ENCODE measurements at places on chromosomes 16 and 17. TPM values are rescaled to one million over a fixed set of nuclear protein-coding genes. Genes with fewer than 3 reads are reported as not detected.

- no peak overlapping the region for H3K4me3 ChIP-seq
- H3K4me1 ChIP-seq: peaks cover 11% of the 10 kb centered on the region
- H3K36me3 ChIP-seq: peaks cover 25% of the 10 kb centered on the region
- DNase-seq: no peak
- no peak overlapping the region for H3K27ac ChIP-seq
These were observed 46.7 kb downstream of the USP32 start for GRCh38 chr17:60345233-60345632.

DNA sequence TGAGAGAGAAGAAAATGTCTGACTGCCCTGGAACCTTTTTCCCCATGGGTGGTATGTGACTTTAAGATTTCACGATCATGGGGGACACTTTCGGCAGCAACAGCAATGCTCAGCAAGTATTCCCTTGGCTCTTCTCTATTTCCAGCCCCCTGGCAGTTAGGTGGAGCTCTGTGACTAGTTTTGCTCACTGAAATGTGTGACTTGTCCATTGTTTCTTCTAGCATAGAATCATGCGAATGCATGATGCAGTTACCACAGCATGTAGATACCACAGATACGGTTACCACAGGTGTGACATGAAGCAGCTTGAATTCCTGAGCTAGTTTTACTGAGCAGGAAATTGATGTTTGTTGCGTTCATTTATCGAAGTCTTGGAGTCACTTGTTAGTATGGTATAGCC is 1034.5 kb upstream of the EEF2KMT start:
- H3K27me3 ChIP-seq: peaks cover 4% of the 10 kb centered on the region
- H3K27ac ChIP-seq: no peak overlapping the region
- H3K4me3 ChIP-seq: no peak overlapping the region

GRCh38 chr17:45325810-45326209 is 9.0 kb upstream of the MAP3K14 start:
- H3K27me3 ChIP-seq: peaks cover 2% of the 10 kb centered on the region
- H3K27ac ChIP-seq: no peak overlapping the region
- H3K4me3 ChIP-seq: no peak overlapping the region
- peaks cover 11% of the 10 kb centered on the region for H3K4me1 ChIP-seq
- no peak for DNase-seq

DNA sequence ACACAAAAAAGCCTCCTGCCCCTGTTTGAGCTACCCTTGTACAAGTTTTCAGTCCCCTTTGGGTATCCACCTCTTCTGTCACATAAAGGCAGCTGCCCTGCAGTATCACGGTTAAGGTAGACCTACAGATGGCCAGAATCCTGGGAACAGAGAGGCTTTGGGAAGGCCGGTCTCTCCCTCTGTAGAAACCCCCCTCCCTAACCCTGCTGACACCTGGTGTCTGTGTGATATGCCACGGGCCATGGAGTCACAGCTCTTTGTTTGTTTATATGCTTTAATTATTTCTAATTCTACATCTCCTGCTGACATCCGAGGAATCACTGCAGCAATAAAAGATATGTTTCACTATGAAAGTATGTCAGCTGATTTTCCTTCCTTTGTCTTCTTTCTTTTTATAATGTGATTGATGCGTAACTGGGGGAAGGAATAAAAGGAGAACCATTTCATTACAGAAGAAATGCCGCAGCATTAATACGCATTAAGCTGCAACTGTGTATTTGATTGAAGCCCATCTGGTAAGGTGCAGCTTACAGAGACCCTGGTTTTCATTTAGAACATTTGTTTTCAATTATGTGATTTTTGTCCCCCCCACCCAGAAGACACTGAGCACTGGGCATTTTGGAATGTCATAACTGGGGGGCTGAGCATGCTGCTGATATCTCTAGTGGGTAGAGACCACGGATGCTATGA is 142.1 kb downstream of the SLC39A11 start:
- H3K36me3 ChIP-seq: no peaks in the 10 kb centered on the region
- no peak for DNase-seq
- H3K27me3 ChIP-seq: no peaks in the 10 kb centered on the region
- H3K27ac ChIP-seq: no peak overlapping the region

DNA sequence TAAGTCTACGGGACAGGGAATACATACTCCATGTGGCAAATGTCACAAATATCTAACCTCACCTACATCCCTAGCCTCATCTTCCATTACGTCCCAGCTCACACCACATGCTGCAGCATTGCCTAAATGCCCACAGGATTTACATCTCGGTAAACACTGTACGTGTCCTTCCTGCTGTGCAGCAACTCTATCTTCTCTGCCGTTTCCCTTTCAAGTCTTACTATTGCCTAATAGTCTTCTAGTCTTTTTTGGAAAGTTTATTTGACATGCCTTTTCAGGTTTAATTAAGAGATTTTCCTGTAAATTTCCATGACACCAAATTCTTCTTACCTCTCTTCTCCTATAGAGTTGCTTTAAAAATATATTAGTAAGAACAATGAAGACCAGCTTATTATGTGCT is 120.5 kb downstream of the HS3ST4 start:
- H3K4me1 ChIP-seq: no peaks in the 10 kb centered on the region
- no peak for DNase-seq
- no peaks in the 10 kb centered on the region for H3K36me3 ChIP-seq
- no peak overlapping the region for H3K4me3 ChIP-seq
- H3K27me3 ChIP-seq: no peaks in the 10 kb centered on the region

GRCh38 chr17:31216031-31216751 is 80.8 kb downstream of the OMG start:
- H3K36me3 ChIP-seq: peaks cover 5% of the 10 kb centered on the region
- no peaks in the 10 kb centered on the region for H3K4me1 ChIP-seq
- H3K27ac ChIP-seq: no peak overlapping the region
- DNase-seq: no peak

RBFOX1 gene
- 21.0 TPM for total RNA-seq

COX6A2 gene
- not detected for total RNA-seq

- H3K27ac ChIP-seq: no peak overlapping the region
- H3K27me3 ChIP-seq: peaks cover 13% of the 10 kb centered on the region
- DNase-seq: no peak
- no peak overlapping the region for H3K4me3 ChIP-seq
- no peaks in the 10 kb centered on the region for H3K4me1 ChIP-seq
These were observed 5.8 kb upstream of the KSR1 start for GRCh38 chr17:27450416-27450815.

GRCh38 chr16:674968-675883 is at the start of gene RHBDL1:
RHBDL1 (plus strand) TSS chr16:675671; CDS start chr16:675791, 120 bp downstream.
- H3K36me3 ChIP-seq: no peaks in the 10 kb centered on the region
- no peak for DNase-seq
- no peaks in the 10 kb centered on the region for H3K4me1 ChIP-seq
- peaks cover 5% of the 10 kb centered on the region for H3K27me3 ChIP-seq
- peak within 1 kb of the TSS; percentile 29 for H3K27ac ChIP-seq

GRCh38 chr17:4249452-4250029 is 14.2 kb downstream of the ANKFY1 start:
- H3K4me3 ChIP-seq: no peak overlapping the region
- H3K4me1 ChIP-seq: peaks cover 31% of the 10 kb centered on the region
- H3K27ac ChIP-seq: peak overlapping the region; percentile 56
- no peak for DNase-seq
- peaks cover 21% of the 10 kb centered on the region for H3K36me3 ChIP-seq

TMC8 gene
- 0.85 TPM for total RNA-seq

GRCh38 chr16:68313116-68313515 is 2.3 kb downstream of the PRMT7 start:
- H3K27ac ChIP-seq: no peak overlapping the region
- H3K4me3 ChIP-seq: peak overlapping the region; percentile 55
- H3K36me3 ChIP-seq: peaks cover 3% of the 10 kb centered on the region
- H3K4me1 ChIP-seq: peaks cover 17% of the 10 kb centered on the region

DNA sequence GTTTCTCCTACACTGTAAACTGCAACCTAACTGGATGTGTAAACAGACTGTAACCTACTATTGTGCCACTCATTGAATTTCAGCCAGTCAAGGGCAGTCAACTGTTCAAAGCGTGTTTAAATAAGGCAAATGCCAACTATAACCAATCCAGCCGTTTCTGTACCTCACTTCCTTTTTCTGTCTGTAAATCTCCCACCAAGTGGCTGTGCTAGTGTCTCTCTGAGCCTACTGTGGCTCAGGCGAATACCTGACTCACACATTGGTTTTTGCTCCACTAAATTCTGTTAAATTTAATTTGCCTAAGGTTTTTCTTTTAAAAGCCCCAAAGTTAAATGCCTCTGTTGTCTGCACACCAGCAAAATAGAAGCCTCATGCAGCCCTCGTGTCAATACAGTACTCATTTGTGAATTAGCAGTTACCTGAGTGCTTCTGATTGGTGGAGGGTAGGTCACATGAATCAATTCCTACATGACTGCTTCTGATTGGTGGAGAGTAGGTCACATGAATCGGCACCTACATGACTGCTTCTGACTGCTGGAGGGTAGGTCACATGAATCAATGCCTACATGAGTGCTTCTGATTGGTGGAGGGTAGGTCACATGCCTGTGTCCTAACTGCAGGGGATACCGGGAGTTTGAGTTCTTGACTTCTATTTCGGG is 31.1 kb upstream of the CCR7 start:
- H3K4me1 ChIP-seq: peaks cover 12% of the 10 kb centered on the region
- H3K36me3 ChIP-seq: no peaks in the 10 kb centered on the region
- no peak overlapping the region for H3K27ac ChIP-seq
- no peaks in the 10 kb centered on the region for H3K27me3 ChIP-seq

MARVELD3 gene
- 38.8 TPM for total RNA-seq

DNA sequence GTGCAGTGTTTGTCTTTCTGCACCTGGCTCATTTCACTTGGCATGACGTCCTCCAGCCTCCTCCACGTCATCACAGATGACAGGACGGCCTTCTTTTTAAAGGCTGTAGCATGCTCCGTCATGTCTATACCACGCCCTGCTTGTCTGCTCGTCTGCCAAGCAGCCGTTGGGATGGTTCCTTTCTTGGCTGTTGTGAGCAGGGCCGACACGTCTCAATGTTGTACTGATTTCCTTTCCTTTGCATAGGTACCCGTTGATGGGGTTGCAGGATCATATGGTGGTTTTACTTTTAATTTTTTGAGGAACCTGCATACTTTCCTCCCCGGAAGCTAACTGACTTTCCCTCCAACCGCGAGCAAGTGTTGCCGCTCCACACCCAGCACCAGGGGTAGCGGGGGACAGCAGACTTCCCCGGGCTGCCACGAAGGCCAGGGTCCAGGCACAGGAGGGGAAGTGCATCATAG is 212.2 kb upstream of the ZNF469 start:
- H3K4me3 ChIP-seq: peak overlapping the region; percentile 11
- no peak overlapping the region for H3K27ac ChIP-seq
- DNase-seq: no peak

SLFN14 gene
- not detected for total RNA-seq

- H3K4me1 ChIP-seq: peaks cover 4% of the 10 kb centered on the region
- no peak for DNase-seq
- no peaks in the 10 kb centered on the region for H3K27me3 ChIP-seq
- H3K27ac ChIP-seq: no peak overlapping the region
These were observed 6.8 kb downstream of the FBXO47 start for GRCh38 chr17:38960402-38960801.

DDX52 gene
- total RNA-seq: 37.5 TPM

- no peak for DNase-seq
- H3K36me3 ChIP-seq: peaks cover 18% of the 10 kb centered on the region
- no peaks in the 10 kb centered on the region for H3K27me3 ChIP-seq
- no peak overlapping the region for H3K27ac ChIP-seq
These were observed 24.3 kb downstream of the MGRN1 start for GRCh38 chr16:4648917-4649316.

ATXN7L3 gene
- 96.7 TPM for total RNA-seq

DNA sequence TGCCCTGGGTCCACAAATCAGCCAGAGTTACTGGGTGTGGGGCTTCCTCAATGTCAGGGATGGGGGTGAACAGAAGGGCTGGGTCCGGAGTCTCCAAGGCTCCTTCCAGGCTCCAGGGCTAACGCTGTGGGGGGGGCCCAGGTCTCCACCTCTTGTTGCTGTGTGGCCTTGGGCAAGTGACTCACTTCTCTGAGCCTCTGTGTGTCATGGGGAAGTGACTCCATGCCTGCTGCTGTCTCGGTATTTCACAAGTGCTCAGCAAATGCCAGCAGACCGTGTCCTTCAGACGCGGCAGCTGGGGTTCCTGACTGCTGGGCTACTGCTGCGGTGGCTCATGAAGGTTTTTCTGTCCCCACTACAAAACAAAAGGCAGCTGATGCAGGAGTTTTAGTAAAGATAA is 26.6 kb downstream of the JPH3 start:
- no peak for DNase-seq
- no peaks in the 10 kb centered on the region for H3K4me1 ChIP-seq
- no peak overlapping the region for H3K4me3 ChIP-seq
- H3K27me3 ChIP-seq: peaks cover 6% of the 10 kb centered on the region
- H3K36me3 ChIP-seq: no peaks in the 10 kb centered on the region

GRCh38 chr17:17826342-17826713 is 10.5 kb downstream of the SREBF1 start:
- no peaks in the 10 kb centered on the region for H3K27me3 ChIP-seq
- DNase-seq: no peak
- peaks cover 4% of the 10 kb centered on the region for H3K36me3 ChIP-seq
- H3K27ac ChIP-seq: peak overlapping the region; percentile 95
- peak overlapping the region; percentile 65 for H3K4me3 ChIP-seq

COQ7 gene
- total RNA-seq: 18.2 TPM

MEOX1 gene
- 17.2 TPM for total RNA-seq

DNA sequence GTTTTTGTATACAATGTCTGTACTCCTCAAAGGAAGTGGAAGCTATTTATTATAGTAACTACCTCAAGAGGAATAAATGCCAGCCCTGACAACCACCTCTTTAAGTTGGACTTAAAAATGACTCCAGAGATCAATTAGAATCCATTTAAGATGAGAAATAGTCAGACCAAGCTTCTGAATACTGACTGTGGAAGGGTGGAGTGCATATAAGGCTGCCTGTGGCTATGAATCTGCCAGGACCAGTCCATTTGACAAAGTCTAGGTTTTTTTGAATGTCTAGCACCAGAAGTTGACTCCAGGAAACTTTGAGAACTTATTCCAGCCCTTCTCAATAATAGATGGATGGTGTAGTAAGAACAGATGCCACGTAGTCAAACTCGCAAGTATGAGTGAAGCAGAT is 15.0 kb downstream of the OGFOD1 start:
- no peak for DNase-seq
- no peaks in the 10 kb centered on the region for H3K27me3 ChIP-seq
- no peak overlapping the region for H3K4me3 ChIP-seq
- peak overlapping the region; percentile 24 for H3K27ac ChIP-seq
- peaks cover 3% of the 10 kb centered on the region for H3K4me1 ChIP-seq
- H3K36me3 ChIP-seq: peaks cover 45% of the 10 kb centered on the region

SRCAP gene
- total RNA-seq: 62.8 TPM

DNA sequence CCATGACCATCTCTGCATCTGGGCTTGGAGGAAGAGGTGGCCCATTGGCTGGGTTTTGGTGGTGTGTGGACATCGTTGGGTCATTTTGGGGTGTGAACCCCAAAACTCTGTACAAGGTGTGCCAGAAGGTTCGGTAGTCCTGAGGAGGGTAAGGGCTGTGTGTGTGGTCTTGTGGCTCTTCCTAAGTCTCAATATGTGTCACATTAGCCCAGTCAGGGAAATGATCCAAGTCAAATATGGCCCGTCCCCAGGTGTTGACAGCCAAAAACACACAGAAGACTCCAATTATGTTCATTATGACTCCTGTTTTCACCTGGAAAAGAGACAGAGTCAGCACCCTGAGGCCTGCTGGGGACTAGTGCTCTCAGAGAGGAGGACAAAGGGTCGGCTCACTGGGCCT is 27.1 kb downstream of the SLC13A5 start:
- H3K27ac ChIP-seq: no peak overlapping the region
- no peaks in the 10 kb centered on the region for H3K4me1 ChIP-seq
- H3K27me3 ChIP-seq: peaks cover 26% of the 10 kb centered on the region
- no peaks in the 10 kb centered on the region for H3K36me3 ChIP-seq

GRCh38 chr17:35545150-35545549 is 7.7 kb upstream of the SLFN12L start:
- H3K27ac ChIP-seq: no peak overlapping the region
- H3K36me3 ChIP-seq: no peaks in the 10 kb centered on the region
- no peaks in the 10 kb centered on the region for H3K4me1 ChIP-seq
- H3K4me3 ChIP-seq: no peak overlapping the region

KRTAP4-1 gene
- not detected for total RNA-seq
